ENCODE measurements at places on chromosomes 4 and X.

- no peak for DNase-seq
Measured at GRCh38 chr4:93018806-93019205, 715.0 kb downstream of the GRID2 start.

DNA sequence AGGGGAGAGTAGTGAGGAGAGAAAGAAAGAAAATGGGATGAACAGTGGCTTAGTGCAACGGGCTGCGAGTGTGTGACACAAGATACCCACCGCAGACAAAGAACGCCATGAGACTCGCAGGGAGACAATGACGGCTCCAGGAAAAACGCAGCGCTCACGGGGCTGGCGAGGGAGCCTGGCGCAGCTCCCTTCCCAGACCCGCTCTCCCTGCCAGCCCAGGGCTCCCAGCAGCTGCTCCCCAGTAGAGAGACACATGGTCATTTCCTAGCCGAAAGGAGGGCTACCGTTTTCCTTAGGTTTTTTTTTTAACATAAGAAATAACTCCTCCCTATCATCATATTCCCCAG, 149.5 kb downstream of the MAML3 start:
- no peak for DNase-seq

DNA sequence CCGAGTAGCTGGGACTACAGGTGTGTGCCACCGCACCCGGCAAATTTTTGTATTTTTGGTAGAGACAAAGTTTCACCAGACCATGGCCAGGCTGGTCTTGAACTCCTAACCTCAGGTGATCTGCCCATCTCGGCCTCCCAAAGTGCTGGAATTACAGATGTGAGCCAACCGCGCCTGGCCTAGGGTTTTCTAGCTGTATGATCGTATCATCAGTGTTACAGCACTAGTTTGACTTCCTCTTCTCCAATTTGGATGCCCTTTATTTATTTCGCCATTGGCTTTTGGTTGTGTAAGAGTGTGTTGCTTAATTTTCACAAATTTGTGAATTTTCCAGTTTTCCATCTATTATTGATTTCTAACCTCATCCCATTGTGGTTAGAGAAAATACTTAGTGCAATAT, 5.2 kb downstream of the TKTL1 start:
- no peak for DNase-seq

DNA sequence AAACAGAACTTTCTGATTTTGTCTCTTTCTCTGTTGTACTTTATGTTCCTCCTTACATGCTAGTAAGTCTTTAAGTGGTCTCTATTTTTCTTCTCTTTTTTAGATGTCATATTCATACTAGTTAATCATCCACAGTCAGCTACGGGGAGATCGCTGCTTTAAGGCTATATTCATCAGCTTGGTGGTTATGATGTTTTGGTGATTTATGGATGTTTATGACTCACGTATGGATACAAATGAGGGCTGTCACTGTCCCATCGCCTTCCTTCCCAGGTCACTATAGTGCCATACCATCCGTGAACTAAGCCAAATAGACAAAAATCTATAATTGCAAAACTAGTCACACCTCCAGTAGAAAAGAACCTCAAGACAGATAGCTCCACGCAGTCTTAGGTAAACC, 296.8 kb upstream of the AADAT start:
- no peak for DNase-seq

DNA sequence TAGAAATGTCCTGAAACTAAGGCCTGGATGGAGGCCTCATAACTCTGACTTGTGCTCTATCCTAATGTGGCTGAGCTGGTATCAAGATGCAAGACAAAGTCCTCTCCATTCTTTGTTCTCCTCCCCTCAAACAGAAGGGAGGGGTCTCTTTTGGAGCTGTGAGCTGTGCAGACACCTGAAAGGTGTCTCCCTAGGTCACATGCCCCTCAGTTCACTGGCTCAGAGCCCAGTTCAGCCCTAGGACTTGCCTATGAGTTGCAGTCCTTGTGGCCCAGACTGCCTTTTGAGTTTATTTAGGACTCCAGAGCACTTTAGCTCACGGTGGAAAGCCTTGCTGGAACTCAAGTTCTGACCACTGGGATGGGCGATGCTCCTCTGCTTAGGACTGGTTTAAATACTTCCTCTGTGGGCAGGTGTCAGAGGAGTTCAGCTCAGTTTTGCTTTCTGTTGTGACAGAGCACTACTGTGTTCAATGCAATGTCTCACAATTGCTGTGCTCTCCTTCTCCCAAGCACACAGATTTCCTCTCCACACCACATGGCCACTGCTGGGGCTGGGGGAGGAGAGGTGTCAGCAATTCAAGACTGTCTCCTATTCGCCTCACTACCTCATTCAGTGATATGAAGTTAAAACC, 84.8 kb upstream of the ZNF827 start:
- no peak for DNase-seq

DNA sequence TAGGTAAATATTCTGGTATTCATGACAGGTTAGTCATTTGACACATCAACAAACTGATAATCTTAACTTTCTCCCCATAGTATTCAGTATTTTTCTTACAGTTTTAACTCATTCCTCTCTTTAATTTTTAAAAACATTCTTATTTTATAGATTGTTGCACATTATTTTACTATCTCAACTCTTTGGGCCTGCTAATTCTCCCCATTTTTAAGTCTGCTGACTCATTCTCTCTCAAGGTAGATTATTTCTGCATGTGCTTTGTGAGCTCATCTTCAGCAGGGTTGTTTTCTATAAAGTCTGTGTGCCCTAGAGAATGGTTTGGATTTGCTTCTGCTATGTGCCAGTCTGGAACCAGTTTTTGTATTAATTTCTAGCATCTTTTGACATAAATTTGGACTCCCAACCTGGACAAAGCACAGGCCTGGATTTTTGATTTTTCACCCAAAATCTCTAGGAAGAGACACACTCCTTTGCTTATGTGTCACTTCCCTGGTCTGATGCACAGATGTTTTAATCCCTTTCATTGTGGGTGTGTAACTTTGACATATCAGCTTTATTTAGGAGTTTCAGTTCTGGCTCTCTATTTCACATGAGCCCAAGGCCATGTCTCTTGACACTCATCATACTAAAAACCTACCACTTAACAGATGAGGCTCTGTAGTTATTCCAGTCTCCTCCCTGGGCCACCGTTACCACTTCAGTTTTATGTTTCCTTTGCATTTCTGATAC, 194.3 kb upstream of the PGRMC2 start:
- no peak for DNase-seq

DNA sequence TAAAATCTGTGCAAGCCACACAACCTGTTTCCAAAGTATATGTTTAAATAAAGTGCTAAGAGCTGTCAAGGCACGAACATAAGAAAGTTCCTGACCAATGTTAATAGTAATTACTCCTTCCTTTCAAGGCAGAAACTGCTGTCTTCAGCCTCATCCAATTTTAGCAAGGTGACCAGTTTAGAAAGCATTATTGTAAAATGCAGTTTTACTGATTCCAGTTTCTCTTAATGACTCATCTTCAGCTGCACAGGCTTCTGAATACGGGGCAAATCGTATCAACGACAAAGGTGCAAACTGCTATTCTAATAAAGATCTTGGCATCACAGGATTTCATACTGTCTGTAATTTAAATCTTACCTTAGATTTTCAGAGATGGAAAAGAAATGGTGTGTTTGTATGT, 87.5 kb downstream of the PPP3CA start:
- no peak for DNase-seq

DNA sequence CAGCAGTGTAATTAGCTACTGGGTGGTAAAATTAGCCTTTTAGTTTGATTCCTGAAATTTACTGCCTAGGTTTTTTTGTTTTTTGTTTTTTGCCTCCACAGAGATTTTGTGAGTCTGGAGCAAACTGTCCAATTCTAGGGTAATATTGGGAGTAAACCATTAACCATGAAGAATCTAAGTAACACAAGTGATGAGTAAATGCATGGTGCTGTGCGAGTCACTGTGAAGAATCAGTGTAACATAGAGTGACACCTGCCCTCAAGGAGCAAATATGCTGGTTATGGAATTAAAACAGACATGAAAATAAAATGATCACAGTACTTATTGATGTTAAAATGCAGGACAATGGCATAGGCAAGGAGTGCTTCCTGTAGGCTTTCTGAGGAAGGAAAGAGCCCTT, 60.1 kb downstream of the LRP2BP start:
- no peak for DNase-seq

- no peak for DNase-seq
Measured at GRCh38 chr4:113071805-113072204, 22.4 kb downstream of the ANK2 start.

GRCh38 chr4:111113591-111113990, 490.7 kb upstream of the PITX2 start:
- no peak for DNase-seq

GRCh38 chr4:109640644-109641043, 62.6 kb downstream of the CASP6 start:
- DNase-seq: no peak

DNA sequence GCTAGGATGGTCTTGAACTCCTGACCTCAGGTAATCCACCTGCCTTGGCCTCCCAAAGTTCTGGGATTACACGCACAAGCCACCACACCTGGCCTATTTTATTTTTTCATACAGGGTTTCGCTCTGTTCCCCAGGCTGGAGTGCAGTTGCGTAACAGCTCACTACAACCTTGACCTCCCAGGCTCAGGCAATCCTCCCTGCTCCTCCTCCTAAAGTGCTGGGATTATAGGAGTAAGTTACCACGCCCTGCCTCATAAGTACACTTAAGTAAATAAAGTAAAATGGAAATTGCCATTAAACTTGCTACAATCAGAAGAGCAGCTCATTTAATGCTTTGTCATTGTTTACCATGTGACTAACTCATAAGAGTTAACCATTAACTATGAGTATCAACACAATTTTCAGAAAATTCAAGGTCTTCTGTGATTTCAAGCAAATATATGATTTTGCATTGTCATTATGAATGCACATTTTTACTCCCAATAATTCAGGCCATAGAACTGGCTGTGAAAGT, 12.3 kb downstream of the UGDH start:
- DNase-seq: no peak

GRCh38 chr4:140689623-140690022, 66.6 kb downstream of the TBC1D9 start:
- DNase-seq: no peak

DNA sequence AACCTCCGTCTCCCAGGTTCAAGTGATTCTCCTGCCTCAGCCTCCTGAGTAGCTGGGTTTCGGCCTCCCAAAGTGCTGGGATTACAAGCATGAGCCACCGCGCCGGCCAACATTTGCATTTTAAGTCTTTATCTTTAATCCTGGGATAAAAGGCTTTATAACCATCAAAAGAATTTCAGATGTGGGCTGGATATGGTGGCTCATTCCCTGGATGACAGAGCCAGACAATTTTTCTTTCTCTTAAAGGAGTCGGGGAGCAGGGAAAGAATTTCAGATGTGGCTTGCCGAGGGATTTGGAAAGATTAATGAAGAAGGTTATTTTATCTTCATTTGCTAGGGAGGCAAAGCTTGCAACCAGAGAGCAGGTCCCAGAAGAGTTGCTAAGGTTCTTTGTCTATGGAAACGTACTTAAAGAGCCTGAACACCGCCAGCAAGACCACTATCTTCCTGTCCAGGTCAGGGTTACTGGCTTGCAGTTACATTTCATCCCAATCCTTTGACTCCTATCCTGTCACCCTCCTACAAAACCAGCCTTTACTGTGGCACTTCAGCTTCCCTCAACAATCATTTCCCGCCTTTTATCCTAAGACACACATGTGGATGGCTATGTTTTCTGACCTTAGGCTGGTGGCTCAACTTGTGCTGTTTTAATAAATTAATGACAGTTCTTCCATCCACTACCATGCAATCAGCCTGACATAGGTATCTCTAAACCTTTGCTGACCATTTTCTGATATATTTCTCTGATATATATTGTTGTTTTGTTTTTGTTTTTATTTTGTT, 3.9 kb upstream of the KLHL8 start:
- DNase-seq: no peak

DNA sequence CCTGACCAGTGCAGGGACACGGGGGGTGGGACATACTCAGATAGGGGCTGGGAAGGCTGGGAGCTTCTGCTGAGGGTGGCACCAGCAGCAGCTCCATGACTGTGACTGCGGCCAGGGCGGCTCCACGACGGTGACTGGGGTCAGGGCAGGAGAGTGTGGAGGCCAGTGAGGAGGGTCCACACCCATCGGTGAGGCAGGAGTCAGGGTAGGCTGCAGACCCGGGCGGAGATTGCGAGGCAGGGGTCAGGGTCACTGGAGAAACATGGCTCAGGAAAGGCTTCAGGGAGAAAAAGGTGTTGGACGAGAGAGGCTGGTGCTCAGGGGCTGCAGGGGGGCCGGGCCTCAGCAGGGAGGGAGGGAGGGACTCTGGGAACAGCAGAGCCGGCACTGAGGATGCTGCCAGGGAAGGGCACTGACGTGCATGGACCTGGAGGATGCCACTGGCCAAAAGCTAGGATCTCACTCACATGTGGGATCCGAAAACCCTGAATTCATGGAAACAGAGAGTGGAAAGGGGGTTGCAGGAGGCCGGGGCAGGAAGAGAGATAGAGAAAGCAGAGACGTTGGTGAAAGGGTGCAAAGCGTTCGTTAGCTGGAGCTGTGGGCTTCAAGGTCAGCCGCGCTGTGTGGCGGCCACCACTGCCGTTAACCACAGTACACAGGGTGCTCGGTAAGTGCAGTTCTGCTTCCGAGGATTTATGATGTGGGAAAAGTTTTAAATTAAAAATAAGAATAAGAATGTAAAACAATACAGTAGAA, 22.0 kb downstream of the ATP5ME start:
- no peak for DNase-seq

GRCh38 chrX:121160987-121161386, 113.6 kb downstream of the GLUD2 start:
- no peak for DNase-seq

DNA sequence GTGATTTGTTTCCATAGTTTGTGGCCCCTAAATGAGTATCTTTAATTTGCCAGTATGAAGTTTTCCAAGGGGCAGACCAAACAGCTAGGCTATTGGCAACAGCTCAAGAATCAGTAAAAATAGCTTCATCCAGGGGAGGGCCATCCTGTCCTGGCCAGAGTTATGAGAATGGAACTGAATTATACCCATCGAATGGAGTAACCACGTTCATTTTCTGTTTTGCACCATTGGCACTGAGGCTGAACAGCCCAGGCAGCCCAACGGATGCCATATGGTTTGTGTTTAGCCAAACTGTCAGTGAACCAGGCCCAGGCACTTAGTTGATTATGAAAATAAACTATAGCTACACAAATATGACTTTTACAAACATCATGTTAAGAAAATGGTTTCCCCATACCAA, 17.7 kb upstream of the ASB5 start:
- no peak for DNase-seq

GRCh38 chrX:54926978-54927377, 6.4 kb downstream of the TRO start:
- DNase-seq: no peak

DNA sequence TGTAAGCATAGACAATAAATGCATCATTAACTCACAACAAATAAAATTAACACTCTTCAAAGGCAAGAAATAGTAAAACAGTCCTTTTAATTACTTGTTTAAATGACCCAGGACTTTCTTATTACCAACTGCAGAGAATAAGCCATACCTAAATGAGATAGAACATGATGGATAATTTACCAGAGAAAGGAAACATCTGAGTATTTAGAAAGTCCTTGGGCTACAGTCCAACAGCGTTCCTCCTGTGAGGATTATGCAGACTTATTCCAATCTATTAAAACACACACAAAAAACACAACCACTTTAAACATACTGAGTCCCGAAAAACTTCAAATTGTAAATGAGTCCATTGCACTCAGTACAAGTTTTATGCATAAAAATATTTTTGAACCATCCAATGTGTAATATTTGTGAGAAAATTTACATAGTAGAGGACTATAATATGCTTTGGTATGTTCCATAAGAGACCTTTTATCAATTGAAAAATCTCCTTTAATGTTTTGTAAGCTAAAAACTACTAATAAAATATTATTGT, 129.2 kb downstream of the NR3C2 start:
- no peak for DNase-seq
